Fibroblast of upper back skin (primary cell): ENCODE measurements at places on chromosomes 5 and 9.
A peak's percentile ranks its signal among the peaks of the same experiment; 100 is the strongest.

- no peak for DNase-seq
Observed at GRCh38 chr5:40853632-40854192, 12.5 kb downstream of the CARD6 start.

GRCh38 chr9:69549310-69550202 is 122.6 kb downstream of the APBA1 start:
- peak; percentile 58 for DNase-seq

- no peak for DNase-seq
Observed at GRCh38 chr5:179605026-179605833, 18.2 kb downstream of the HNRNPH1 start.

DNA sequence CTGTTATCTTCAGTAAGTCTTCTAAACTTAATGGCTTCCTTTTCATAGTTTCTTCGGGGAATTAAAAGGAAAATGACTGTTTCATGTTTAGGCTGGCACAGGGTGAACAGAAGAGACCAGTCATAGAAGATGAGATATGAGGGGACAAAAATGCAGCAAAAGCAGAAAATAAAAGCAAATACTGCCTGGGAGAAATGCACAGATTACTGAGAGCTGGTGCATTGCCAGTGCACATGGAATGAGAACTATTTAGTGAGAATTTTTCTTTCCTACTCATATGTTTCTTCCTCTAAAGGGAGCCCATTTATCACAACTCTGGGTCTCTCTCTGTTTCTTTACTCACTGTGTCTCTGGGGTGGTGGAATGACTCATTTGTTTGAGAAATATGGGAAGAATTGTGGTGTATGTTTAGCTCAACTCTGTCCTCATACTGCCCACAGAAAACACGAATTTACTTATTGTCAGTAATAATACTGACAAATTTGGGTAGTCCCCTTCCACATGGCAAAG is 25.9 kb upstream of the ANKRD55 start:
- peak; percentile 98 for DNase-seq

DNA sequence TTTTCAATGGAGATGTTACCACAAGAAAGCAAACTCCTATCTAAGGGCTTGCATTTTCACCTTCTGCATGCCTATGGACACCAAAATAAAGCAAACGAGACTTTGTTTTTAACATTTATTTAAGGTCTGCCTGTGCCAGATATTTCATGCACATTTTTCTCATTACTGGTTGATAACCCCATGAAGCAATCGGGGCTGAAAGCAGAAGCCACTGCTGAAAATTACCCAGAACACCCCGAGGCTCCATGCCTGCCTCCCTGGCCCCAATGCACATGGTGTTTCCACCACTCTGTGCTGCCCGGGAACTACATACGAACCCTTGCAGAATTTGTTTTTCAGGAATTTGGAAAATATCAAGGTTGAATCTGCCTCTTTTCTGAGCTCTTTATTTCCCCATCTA is 240.1 kb downstream of the NR2F1-AS1 start:
- no peak for DNase-seq

DNA sequence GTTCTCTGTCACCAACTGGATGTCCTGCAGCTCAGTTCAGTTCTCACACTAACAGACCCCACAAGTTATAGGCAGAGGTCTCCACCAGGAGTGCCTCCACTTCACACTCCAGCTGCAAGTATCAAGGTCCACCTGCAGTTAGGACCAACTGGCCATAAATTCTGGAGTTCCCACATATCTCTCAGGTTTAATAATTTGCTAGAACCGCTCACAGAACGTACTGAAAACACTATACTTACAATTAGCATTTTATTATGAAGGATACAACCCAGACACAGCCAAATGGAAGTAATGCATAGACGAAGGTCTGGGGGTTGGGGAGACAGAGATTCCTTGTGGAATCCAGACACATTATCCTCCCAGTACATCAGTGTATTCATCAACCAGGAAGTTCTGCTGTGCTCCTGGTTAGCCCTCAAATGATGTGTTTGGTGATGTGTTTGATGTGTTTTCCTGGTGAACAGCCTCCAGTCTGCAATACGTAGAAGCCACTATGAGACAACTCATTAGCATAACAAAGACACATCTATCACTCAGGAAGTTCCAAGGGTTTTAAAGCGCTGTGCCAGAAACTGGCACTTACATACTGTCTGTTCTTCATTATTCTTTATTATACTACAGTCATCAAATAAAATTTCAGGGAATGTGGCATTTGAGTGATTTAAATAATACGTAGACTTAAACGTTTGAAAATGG is 25.4 kb downstream of the OGN start:
- peak; percentile 86 for DNase-seq

GRCh38 chr9:96029722-96030530 is 154.4 kb downstream of the ERCC6L2 start:
- no peak for DNase-seq

DNA sequence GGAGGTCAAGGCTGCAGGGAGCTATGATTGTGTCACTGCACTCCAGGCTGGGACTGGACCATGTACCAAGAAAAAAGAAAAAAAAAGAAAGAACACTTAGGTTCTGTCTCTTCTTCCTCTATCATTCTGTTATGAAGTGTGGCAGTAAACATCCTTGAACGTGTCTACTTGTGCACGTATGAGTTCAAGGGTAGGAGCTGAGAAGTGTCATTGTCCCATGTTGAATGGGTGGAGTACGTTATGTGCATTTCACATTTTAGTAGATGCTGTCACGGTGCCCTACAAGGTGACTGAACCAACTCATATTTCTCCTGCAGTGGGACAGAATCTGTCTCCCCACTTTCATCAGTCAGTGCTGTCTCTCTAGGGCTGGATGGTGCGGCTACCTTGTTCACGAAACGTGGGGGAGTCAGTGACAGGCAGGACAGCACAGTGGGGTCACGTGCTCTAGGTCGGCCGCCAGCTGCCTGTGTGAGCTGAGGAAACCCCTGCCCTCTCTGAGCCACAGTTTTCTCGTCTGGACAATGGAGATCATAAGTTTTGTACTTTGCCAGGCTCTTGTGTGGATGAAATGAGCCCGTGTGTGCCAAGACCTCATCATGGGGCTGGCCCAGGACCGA is 47.2 kb downstream of the GTF3C4 start:
- no peak for DNase-seq

- DNase-seq: no peak
Observed at GRCh38 chr9:136243631-136244030, 2.0 kb downstream of the QSOX2 start.

DNA sequence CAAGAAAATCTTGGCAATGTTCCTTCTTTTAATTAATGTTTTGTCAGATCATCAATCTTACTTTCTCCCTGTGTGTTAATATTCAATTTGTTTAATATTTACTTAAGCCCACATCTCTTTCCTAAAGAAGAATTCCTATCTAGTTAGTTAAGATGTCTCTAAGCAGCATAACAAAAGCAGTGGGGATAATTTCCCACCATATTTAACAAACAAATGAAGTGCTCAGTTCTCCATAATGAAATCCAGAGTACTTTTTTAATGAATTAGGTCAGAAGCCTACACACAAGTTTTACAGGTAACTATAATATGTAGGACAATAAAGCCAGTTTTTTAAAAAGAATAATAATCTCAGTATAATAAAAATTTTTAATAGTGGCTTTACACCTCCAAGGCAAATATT is 1918.8 kb downstream of the EFNA5 start:
- DNase-seq: no peak

DNA sequence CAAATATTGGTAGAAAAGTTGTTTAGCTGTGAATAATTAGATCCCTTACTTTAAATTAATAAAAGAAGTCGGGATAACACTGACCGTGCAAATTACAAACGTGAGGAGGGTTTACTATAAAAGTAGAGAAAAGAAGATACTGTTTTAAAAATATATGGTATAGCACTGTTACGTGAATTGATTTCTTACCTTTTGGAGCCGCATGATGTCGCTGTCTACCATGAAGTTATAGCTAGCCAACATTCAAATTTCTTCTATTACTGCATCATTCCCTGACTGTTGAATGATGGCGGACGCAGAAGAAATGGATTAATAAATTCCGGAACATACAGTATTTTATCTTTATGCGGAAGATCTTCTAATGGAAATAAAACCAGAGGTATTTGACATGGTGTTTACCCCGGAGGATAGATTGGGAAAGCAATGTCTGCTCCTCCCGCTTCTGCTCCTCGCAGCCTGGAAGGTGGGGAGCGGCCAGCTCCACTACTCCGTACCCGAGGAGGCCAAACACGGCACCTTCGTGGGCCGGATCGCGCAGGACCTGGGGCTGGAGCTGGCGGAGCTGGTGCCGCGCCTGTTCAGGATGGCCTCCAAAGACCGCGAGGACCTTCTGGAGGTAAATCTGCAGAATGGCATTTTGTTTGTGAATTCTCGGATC is at the start of gene PCDHA6:
Gene PCDHA6 (plus strand): TSS at position 257 of the 658 bp plus-strand sequence. CDS start 132 bp downstream, at position 389.
- no peak for DNase-seq

- DNase-seq: peak; percentile 38
Observed at GRCh38 chr9:109411798-109412352, 86.2 kb downstream of the PTPN3 start.

GRCh38 chr9:97528529-97529230 is 27.2 kb downstream of the TMOD1 start:
- no peak for DNase-seq

DNA sequence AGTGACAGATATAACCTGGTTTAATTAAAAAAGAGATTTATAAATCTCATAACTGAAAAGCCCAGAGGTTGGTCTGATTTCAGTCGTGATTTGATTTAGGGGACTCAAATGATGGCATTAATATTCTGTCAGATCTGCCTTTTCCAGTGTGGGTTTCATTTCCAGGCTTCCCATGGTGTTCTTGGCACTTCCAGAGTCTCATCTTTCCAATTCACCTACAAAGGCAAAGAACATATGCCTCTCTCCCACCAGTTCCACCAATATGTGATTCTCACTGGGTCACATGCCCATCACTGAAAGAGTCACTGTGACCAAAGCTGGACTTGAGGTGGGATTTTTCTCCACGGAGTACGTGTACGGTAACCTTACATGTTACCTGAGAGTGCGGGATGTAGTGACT is 137.4 kb upstream of the IL12B start:
- no peak for DNase-seq
